CD4-positive, alpha-beta T cell (primary cell): ENCODE measurements at places on chromosomes 12 and 14. TPM values are rescaled to one million over a fixed set of nuclear protein-coding genes. Genes with fewer than 3 reads are reported as not detected.

- peaks cover 20% of the 10 kb centered on the region for H3K4me1 ChIP-seq
- no peaks in the 10 kb centered on the region for H3K36me3 ChIP-seq
- H3K27me3 ChIP-seq: no peaks in the 10 kb centered on the region
- H3K27ac ChIP-seq: peak within 1 kb of the TSS; percentile 14
These were observed at the start of gene RBMS2 for GRCh38 chr12:56521590-56522371. TSS of gene RBMS2 (plus strand) at chr12:56521820. CDS start at chr12:56522024, 204 bp downstream.

DNA sequence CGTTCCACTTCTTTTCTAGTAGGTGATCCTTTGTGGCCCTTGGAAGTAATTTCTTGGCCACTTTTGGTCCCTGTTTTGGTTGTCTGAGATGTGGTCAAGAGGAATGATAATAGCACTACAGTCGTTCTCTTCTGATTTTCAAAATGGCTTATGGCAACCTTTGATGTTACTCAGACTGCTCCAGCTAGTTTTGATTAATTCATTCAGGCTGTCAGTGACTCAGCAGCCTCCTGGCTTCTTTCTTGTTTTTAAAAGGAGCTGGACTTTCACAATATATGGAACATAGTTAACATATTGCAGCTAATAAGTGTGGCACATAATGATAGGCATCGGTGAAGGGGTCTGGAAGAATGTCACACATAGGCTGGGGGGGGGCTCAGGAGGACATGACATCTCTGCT lies 47.3 kb downstream of the WDR20 start:
- H3K27me3 ChIP-seq: no peaks in the 10 kb centered on the region
- H3K4me3 ChIP-seq: no peak overlapping the region
- no peaks in the 10 kb centered on the region for H3K36me3 ChIP-seq
- no peak for DNase-seq
- H3K27ac ChIP-seq: no peak overlapping the region

GRCh38 chr12:67002720-67003119 lies 266.4 kb upstream of the CAND1 start:
- H3K4me1 ChIP-seq: no peaks in the 10 kb centered on the region
- no peak overlapping the region for H3K4me3 ChIP-seq

GRCh38 chr14:61444215-61444768 lies 122.9 kb downstream of the PRKCH start:
- peak; percentile 81 for DNase-seq
- peaks cover 71% of the 10 kb centered on the region for H3K4me1 ChIP-seq
- peaks cover 36% of the 10 kb centered on the region for H3K36me3 ChIP-seq
- no peaks in the 10 kb centered on the region for H3K27me3 ChIP-seq
- H3K27ac ChIP-seq: peak overlapping the region; percentile 52
- H3K4me3 ChIP-seq: no peak overlapping the region

Gene ZDHHC22
- not detected for total RNA-seq

Gene SLC6A15
- total RNA-seq: not detected
